LHCN-M2 (cell line): ENCODE measurements at places on chromosomes 3 and 15.

DNA sequence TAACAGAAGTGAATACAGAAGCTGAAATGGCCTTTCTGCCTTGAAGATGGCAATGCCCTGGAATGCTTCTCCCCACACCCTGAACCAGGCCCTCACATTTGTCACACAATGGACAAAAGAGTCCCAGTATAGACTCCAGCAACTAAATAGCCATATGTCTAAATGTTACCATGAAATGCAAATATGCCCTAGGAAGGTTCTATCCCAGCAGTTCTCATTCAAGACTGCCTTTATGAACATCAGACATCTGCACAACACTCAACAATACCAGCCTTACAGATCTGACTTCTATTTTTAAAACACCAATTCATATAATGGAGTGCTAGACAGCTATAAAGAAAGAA lies 7.9 kb downstream of the ITGB5 start:
- no peak for DNase-seq

- DNase-seq: no peak
Measured at GRCh38 chr3:129317848-129318247, 39.2 kb downstream of the HMCES start.

GRCh38 chr3:62178739-62179600 lies 194.4 kb downstream of the FEZF2 start:
- DNase-seq: no peak

GRCh38 chr3:135802171-135802570 lies 163.4 kb upstream of the PPP2R3A start:
- DNase-seq: no peak

- DNase-seq: peak; percentile 86
Measured at GRCh38 chr15:72230197-72231065, 559 bp downstream of the PKM start.

- DNase-seq: no peak
Measured at GRCh38 chr15:84798436-84798946, 18.7 kb upstream of the ALPK3 start.

GRCh38 chr3:122307976-122308375 lies 17.1 kb upstream of the CSTA start:
- no peak for DNase-seq

GRCh38 chr3:188876370-188876769 lies 295.4 kb upstream of the TPRG1 start:
- no peak for DNase-seq

GRCh38 chr15:51382787-51383186 lies 41.3 kb downstream of the GLDN start:
- peak; percentile 56 for DNase-seq

GRCh38 chr3:62048577-62048976 lies 324.8 kb downstream of the FEZF2 start:
- DNase-seq: no peak

- no peak for DNase-seq
Measured at GRCh38 chr3:17006132-17006852, 121.5 kb downstream of the PLCL2 start.

- no peak for DNase-seq
Measured at GRCh38 chr15:80820092-80820491, 40.9 kb downstream of the CEMIP start.

DNA sequence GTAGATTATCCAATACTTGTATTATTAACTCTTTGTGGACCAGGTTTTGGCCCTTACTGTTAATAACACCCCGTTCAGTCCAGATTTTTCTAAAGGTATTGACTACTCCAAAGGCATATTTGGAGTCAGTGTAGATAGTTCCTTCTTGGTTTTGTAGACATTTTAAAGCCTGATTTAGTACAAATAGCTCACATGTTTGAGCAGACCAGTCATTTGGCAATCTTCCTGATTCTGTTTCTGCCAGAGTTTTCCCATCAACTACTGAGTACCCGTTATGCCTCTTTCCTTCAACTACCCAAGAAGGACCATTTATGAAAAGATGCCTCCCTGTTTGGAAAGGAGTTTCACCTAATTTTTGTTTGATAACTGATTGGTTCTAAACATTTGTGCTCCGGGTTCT lies 82.0 kb downstream of the CHCHD4 start:
- peak; percentile 12 for DNase-seq

- peak; percentile 66 for DNase-seq
Measured at GRCh38 chr3:157204431-157204830, 44.5 kb upstream of the CCNL1 start.

- no peak for DNase-seq
Measured at GRCh38 chr3:193928354-193929209, 207.4 kb upstream of the HES1 start.

DNA sequence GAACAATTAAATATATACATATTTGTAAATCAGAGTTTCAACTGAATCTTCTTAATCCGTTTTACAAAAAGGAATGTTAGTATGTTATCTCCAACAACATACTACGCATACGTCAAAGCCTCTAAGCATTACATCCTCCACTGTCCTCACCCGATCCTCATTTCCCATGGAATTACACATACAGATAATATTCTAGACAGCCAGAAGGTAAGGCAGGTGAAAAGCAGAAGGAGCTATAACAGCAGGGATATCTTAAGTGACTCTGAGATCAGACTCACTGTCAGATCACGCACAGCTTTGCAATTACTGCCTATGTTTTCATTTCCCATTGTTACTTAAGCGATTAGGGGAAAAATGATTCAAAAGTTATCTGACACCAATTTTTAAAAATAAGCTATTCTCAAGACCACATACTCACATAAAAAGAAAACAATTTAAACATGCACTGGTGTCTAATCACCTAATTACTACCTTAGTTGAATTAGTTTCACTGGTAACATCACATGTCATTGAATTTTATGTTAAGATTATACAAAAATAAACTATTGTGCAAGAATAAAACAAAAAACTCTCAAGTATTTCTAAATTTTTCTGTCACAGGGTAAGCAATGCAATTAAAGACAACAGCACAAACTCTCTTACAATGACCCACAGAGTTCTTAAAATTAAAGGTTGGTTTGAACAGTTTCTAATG lies 92.8 kb downstream of the TBL1XR1 start:
- DNase-seq: no peak

GRCh38 chr3:133578548-133579191 lies 5.2 kb downstream of the CDV3 start:
- DNase-seq: peak; percentile 67

GRCh38 chr15:27705056-27705455 lies 394.1 kb downstream of the OCA2 start:
- DNase-seq: no peak

GRCh38 chr3:130490241-130490640 lies 26.7 kb upstream of the COL6A6 start:
- peak; percentile 38 for DNase-seq

- DNase-seq: peak; percentile 23
Measured at GRCh38 chr15:59892985-59893384, 111.1 kb upstream of the FOXB1 start.

DNA sequence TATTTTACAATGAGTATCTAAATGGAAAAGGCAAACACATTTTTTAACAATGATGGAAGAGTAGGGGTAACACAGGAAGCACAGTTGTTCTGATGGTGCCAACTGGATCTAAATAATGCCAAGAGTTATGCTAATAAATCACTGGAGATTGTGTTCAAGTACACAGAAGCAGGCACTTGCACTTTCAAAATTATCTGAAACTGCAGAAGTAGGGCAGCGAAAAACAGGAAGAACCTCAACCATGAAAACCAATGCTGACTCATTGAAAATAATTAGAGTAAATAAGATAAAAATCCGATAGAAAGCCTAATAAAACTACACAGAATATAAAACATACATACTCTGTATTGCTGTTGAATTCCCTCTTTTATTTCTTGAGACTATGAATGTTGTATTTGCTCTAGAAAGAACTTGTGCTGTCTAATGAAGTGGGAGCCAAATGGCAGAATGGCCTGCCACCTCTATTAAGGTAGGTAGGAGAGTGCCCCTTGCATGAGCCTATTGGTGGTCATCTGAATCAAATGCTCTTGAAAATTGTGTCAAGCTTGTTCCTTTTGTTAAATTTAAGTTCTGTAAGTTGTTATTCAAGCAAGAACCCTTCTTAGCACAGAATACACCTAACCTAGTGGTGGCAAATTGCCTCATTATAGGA lies 93.7 kb downstream of the ABI3BP start:
- peak; percentile 75 for DNase-seq

- no peak for DNase-seq
Measured at GRCh38 chr3:166837535-166837934, 542.6 kb downstream of the ZBBX start.

DNA sequence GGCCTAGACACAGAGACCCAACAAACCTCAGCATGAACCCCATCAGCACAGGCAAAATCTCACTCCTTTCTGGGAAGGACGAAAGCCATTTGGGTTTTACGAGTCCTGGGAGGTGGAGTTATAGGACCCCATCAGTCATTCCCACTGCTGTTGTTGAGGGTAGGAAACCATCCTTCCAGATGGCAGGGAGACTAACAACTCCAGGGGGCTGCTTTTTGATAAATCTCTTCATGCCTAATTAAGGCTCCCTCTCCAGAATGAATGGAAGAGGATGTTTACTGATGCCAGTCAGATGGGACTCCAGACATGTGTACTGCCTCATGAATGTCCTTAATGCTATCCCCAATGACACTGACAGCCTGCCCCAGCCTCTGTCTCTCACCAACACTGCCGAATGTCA lies 75.3 kb downstream of the ST8SIA2 start:
- no peak for DNase-seq

GRCh38 chr3:116671151-116671550 lies 38.4 kb upstream of the TUSC7 start:
- DNase-seq: no peak

GRCh38 chr3:136070953-136071949 lies 105.7 kb downstream of the PPP2R3A start:
- DNase-seq: no peak

GRCh38 chr3:49260806-49261324 lies 16.2 kb downstream of the C3orf62 start:
- no peak for DNase-seq

GRCh38 chr3:137259089-137259488 lies 301.3 kb downstream of the IL20RB start:
- no peak for DNase-seq

DNA sequence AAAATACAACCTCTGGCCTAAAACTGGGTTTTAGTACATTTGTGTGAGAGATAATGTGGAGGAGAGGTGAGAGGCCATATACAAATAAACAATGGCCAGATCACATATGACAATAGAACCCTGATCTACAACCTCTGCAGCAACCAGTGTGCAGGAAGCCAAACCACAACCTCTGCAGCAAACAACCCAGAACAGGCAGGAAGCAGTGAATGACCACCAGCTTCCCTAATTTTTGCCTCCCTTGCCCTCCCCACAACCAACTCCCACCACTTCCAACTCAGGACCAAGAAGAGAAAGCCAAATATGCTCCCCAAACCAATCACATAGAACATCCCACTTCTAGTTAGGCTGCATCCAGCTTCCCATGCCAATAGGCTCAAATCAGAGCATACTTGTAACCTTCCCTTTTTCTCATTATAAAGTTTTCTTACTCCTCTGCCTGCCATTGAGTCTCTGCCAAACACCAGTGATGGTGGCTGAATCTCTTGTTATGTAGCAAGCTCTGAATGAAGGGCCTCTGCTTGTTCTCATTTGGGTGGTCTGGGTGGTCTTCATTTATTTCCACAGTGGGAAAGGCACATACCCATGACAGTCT lies 102.6 kb upstream of the GAP43 start:
- DNase-seq: no peak

DNA sequence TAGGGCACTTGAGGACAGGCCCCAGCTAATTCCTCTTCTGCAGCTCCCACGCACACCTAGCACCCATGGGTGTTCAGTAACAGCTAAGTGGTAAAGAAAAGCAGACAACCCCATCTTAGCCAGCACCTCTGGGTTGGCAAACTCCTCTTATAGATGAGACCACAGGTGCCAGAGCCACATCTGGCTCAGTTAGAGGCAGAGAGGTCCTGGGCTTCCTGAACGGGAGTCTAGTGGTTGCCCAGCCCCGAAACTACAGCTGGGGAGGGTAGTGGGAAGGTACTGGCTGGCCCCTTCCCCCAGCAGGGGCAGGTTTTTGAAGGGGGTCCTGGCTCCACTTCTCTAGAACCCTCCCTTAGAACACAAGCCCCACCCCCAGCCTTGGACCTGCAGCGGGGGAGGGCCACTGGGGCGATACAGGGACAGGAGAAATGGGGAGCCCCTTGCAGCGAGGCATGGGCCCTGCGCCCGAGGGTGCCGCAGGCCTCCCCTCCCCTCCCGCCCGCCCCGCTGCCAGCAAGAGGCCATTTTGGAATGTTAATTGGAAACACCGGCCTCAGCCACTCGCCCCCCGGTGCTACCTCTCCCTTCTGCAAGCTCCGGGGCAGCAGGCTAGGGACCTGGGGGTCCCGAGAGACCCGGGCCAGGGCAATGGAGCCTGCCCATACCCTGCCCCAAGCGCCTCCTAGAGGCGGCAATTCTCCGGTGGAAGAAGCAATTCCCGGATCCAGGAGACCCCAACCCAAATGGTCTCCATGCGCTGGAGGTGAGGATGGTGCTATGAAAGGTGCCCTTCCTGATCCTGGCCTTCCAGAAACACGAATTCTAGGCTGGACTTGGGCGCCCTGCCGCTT lies 1.5 kb downstream of the DUSP7 start:
- no peak for DNase-seq

DNA sequence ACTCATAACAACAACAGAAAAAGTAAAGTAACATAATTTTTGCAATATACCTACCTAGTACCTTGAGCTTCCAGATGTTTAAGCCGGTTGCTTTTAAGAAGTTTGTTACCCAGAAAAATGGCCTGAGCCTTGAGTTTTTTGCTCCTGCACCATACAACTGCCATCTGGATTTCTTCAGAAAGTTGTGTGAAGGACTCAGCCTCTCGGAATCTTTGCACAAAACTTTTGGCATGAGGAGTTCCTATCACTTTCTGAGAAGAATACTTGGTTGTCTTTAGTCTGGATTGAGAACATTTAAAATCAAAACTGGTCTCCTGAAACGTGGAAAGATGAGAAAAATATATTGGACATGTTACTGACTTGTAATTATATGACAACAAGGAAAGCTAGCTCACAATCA lies 17.3 kb downstream of the GTPBP8 start:
- DNase-seq: no peak

GRCh38 chr3:117261983-117262421 lies 552.4 kb downstream of the TUSC7 start:
- DNase-seq: no peak

- no peak for DNase-seq
Measured at GRCh38 chr15:73869216-73869995, 4.0 kb upstream of the TBC1D21 start.

GRCh38 chr15:69194854-69195253 lies 34.4 kb downstream of the GLCE start:
- DNase-seq: peak; percentile 5

GRCh38 chr15:35481992-35482391 lies 64.0 kb downstream of the DPH6 start:
- peak; percentile 76 for DNase-seq

- peak; percentile 30 for DNase-seq
Measured at GRCh38 chr15:57611938-57612337, 20.2 kb downstream of the MYZAP start.

GRCh38 chr3:164470471-164470870 lies 607.8 kb downstream of the SI start:
- DNase-seq: no peak

GRCh38 chr15:33941279-33942063 lies 26.8 kb upstream of the CHRM5 start:
- DNase-seq: no peak

- no peak for DNase-seq
Measured at GRCh38 chr3:49717211-49717958, 2.1 kb downstream of the AMIGO3 start.
